ENCODE measurements at places on chromosomes 2 and 18.

GRCh38 chr2:195445639-195446038, 211.4 kb upstream of the SLC39A10 start:
- no peak for DNase-seq

GRCh38 chr2:121480826-121481225, 49.9 kb upstream of the RNU4ATAC start:
- DNase-seq: no peak

DNA sequence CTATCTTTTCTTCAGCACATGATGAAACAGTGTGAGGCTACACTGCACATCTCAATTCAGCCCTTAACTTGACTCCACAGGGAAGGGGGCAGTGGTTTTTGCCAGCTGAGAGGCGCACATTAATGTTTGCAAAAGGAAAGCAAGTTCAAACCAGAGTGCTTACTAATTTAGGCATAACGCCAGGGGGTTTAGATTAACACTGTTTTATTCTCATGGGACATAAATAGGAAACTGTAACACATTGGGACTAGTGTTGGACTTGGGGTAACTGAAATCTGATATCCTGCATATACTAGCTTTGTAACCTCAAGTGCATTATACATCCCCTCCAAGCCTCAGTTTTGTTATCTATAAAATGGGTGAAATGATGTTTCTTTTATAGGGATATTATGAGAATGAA, 821.2 kb upstream of the ID2 start:
- DNase-seq: no peak

- DNase-seq: no peak
Measured at GRCh38 chr2:21772624-21773023, 648.9 kb downstream of the TDRD15 start.

GRCh38 chr2:55141572-55142413, 90.3 kb downstream of the CLHC1 start:
- no peak for DNase-seq

DNA sequence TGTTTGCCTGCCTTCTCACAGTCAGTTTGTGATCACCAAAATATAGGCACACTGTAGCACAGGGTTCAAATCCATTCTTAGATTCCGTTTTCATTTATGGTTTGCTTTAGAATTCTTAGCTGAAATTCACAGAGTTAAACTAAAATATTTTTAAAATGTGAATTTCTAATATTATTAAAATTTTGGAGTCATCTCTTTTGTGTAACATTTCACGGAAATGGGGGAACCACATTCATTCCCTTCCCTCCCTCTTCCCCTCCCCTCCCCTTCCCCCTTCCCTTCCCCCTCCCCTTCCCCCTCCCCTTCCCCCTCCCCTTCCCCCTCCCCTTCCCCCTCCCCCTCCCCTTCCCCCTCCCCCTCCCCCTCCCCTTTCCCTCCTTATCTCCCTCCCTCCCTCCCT, 11.4 kb upstream of the LDAH start:
- no peak for DNase-seq

DNA sequence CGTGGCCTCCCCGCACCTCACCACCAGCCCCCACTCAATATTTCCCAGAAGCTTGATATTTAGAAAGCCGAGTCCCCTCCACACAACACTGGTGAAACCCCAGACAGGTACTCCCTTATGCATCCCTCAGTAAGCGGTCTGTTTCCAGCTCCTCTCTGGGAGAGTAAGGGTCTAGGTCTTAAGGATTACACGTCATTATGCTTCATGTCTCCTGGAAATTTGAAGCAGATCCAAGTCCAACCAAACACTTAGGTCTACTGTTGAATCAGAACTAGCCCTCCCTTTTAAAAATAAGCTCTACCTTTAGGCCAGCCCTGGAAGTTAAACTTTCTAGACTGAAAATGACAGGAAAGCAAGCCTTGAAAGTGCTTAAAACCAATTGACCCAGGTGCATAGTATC, 1.5 kb upstream of the OST4 start:
- DNase-seq: no peak

- no peak for DNase-seq
Measured at GRCh38 chr2:226267516-226268289, 531.9 kb downstream of the IRS1 start.

- DNase-seq: no peak
Measured at GRCh38 chr2:14988600-14988999, 356.1 kb downstream of the LRATD1 start.

- DNase-seq: no peak
Measured at GRCh38 chr2:1186421-1186820, 226.8 kb upstream of the TPO start.

DNA sequence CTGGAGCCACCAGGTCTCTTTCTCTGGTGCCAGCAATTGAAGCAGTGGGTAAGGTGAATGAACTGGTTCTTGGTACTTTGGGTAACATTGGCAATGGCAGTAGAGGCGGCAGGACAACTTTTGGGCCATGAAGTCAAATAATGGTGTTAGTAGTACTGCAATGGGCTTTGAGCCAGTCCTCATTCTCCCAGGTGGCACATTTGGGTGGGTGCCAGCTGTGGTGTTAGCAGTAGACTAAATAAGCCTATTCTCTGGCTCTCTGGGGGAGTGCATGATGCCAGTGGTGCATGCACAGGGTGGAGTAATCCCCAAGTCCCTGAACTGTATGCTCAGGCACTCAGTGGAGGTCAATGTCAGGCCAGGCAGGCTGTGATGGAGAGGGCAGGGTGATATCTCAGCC, 120.2 kb upstream of the LRRTM4 start:
- no peak for DNase-seq

- no peak for DNase-seq
Measured at GRCh38 chr2:53880756-53881155, 21.0 kb upstream of the GPR75 start.

- no peak for DNase-seq
Measured at GRCh38 chr18:70376914-70377258, 88.0 kb downstream of the SOCS6 start.

All from activated T-helper 1 cell treated with anti-CD3 and anti-CD28 coated beads, Interleukin-2, amount 50 U/mL, for 16 hours (primary cell).